ENCODE measurements at places on chromosomes 7 and 10.
A peak's percentile ranks its signal among the peaks of the same experiment; 100 is the strongest.

DNA sequence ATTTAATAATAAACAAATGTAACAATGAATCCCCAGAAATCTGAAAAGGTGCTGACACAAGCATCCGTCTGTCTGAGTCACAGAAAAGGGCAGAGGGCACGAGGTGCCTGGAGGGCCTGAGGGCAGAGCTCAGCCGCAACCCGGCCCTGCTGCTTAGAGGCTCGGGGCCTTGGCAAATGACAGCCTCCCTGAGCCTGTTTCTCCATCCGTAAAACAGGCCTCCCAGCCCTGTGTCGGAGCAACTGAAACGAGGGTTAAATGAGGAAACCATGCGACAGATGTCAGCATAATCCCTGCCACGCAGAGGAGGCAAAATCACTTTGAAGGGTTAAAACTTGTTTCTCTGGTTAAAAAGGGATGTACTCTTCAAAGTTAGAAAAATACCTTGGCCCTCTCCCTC, 24.9 kb downstream of the NUDT1 start:
- peak; percentile 75 for DNase-seq

GRCh38 chr10:105017116-105017515, 376.0 kb downstream of the SORCS3 start:
- DNase-seq: peak; percentile 51

DNA sequence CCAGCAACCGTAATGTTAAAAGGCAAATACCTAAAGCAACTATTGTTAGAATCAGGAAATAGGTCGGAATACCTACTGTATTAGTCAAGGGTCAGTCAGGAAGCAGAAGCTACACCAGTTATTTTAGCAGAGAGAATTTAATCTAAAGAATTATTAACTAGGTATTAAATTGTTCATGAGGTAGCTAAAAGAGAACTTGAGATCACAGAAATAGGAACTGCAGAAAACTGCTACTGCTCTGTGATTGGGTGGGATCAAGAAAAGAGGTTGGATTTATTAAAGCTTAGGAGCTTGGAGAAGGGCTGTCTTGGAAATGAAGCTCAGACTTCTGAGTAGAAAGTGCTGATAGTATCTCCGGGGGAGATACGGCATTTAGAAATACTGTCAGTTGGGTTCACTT, 20.0 kb upstream of the ZNF438 start:
- peak; percentile 50 for DNase-seq

DNA sequence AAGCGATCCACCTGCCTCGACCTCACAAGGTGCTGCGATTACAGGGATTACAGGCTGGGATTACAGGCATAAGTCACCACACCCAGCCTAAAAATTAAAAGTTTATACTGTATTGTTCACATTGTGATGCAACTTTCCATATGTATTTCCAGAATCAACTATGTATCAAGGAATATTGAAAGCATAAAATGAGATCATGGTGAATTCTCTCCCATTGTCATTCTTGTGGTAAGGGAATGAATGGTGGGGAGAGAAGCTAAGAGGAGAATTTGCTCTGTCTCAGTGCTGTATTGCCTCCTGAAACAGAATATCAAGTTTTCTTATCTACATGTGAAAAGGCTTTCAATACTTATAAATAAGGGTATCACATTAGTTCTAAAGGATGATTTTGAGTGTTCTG, 81.7 kb downstream of the CD36 start:
- no peak for DNase-seq

DNA sequence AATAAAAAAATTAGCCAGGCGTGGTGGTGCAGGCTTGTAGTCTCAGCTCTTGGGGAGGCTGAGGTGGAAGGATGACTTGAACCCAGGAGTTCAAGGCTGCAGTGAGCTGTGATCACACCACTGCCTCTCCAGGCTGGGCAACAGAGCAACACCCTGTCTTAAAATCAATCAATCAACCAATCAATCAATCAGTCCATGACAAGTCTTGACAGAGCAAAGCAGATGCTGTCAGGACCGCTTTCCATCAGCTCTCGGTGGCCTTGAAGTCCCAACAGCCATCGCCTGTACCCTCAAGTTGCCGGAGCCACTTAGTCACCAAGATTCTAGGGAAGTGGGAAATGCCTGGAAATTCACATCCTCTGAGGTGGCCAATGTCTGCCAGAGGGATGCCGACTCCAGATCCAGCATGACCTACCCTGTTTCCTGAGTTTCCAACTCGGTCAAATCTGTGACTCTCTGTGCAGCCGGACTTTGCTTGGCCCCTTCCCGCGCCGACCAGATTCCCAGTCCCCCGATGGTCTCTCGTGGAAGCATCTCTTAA, 871 bp upstream of the CCL24 start:
- no peak for DNase-seq

GRCh38 chr10:59593768-59594167, 115.9 kb downstream of the SLC16A9 start:
- no peak for DNase-seq

DNA sequence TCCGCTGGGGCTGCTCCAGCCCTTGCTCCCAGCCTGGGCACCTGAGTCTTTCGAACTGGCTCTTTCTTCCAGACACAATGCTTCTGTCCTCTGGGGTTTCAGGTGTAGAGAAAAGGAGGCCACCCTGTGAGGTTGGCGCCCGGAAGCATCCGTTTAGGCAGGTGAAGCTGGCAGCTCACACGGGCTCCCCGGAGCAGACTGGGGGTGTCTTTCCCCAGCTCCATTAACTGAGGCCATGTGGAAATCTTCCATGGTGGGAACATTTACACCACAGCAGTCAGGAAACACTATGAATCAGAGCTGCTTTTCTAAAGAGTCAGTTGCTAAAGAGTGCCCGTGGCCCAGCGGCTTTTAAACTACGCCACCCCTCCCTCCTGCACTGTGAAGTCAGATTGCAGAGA, 29.2 kb downstream of the PRKAG2 start:
- peak; percentile 29 for DNase-seq

DNA sequence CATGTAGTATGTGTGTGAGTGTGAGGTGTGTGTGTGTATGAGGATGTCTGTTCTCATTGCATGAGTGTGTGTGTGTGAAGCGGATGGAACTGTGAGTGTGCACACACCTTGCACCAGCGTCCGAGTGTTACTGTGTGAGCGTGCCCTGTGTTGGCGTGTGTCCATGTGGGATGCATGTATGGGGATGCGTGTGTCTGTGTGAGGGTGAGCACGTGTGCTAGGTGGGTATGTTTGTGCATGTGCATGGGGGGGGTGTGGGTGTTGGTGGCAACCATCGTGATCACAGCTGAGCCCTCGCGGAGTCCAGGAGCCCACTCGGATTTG, 6.4 kb downstream of the KNDC1 start:
- DNase-seq: no peak

GRCh38 chr10:124727361-124727960, 16.7 kb downstream of the FAM53B start:
- DNase-seq: no peak

- no peak for DNase-seq
Measured at GRCh38 chr7:26385240-26385639, 93.6 kb downstream of the SNX10 start.
